ENCODE measurements at places on chromosomes 2 and 18.

- DNase-seq = no peak
Measured at GRCh38 chr2:2007551-2008501, 263.5 kb upstream of the PXDN start.

DNA sequence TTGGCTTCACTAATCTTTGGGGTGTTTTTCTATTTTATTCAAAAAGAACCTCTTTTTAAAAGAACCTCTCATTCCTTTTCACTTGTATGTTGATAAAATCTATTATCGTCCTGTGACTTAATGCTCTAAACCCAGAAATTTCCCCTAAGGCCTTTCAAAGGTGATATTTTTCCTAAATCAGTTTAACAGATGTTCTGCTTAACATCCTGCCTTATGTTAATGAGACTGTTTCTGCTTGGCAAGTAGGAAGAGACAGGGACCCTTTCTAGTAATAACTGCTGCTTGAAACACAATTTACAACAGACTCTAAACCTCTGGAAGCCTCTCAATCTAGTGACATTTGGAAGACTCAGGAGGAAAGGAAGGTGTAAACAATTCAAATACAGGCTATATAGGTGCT, 128.8 kb downstream of the KCNJ3 start:
- DNase-seq = no peak

GRCh38 chr2:127128445-127128904, 21.5 kb upstream of the BIN1 start:
- no peak for DNase-seq

- DNase-seq = peak; percentile 68
Measured at GRCh38 chr2:64655018-64655664, 1.4 kb upstream of the SERTAD2 start.

DNA sequence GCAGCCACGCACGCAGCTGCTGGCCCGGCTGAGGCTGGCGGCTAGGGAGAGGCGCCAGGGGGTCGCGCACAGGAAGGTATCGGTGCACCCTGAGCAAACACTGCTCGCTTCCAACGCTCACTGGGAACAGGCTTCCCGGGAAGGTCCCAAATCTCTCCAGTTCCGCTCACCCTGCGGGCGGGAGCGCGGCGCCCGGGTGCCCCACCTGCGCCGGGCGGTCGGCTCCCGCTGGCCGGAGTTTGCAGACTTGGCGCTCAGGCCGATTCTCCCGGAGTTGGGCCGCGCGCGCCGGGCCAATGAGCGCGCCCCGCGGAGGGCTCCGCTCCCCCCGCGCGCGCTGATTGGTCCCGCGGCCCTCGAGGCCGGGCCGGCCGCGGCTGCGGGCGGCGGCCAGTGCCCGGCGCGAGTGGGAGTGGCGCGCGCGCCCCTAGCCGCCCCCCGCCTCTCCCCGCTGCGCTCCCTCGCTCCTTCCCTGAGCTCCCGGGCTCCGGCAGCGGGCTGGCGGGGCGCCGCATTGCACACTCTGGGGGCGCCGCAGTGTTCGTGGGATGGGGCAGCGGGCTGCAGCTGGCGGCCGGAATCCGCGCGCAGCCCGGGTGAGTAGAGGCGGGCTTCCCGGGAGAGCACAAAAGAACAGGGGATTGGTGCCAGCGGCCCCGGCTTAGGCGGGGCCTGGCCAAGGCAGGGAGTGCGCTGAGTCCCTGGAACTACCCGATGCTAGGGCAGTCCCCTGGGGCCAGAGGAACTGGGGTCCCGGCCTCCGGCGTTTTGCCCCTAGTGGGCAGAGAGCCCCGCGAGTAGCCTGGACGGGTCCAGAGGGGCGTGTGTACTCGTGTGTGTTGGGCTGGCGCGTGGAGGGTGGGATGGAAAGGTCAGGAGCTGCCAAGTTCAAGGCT, at the start of gene LYPD6:
LYPD6 (plus strand) TSS at position 461 of the 896 bp plus-strand sequence. CDS start 107,122 bp downstream, outside the sequence.
- DNase-seq = peak; percentile 85

- peak; percentile 79 for DNase-seq
Measured at GRCh38 chr2:189109921-189110397, 69.6 kb downstream of the COL5A2 start.

GRCh38 chr2:214410918-214411554, at the start of gene VWC2L:
TSS of gene VWC2L (plus strand) at chr2:214411054. CDS start at chr2:214414194, 3,140 bp downstream.
- peak; percentile 83 for DNase-seq

- DNase-seq = no peak
Measured at GRCh38 chr2:207286106-207286505, 120.4 kb upstream of the KLF7 start.

DNA sequence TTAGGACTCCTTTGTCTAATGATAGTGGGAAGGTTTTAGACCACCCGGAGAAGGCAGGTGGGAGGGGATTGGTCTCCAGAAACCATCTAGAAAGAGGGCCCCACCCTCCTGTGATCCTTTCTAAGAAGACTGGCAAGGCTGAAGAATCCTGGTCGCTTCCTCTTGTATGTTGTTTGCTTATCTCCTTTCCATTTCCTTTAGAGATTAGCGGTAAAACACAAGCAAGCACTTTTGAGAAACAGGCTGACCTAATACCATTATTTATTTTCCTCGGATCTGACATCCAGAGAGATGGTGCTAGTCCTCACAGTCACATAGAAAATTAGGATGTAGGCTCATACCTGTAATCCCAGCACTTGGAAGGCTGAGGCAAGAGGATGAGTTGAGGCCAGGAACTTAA, 45.2 kb upstream of the SPRED2 start:
- no peak for DNase-seq

DNA sequence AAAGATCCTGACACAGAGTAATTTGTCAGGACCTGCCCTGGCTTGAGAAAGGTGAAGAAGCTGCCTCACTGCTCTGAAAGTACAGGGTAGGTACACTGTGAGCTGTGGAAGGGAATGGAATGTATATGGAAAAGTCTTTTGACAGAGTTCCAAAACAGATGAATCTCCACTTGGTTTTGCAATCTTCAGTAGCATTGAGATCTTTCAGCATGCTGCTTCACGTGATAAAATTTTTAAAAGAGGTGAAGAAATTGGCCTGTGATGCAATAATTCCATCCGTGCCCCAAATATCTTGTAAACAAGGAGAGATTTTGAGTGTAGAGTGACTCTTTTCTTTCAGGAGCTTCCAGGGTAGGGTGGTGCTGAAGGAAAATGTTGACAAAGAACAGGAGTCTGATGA, 123.1 kb downstream of the OSR1 start:
- DNase-seq = no peak

GRCh38 chr18:41351430-41351829, 603.6 kb upstream of the PIK3C3 start:
- no peak for DNase-seq

DNA sequence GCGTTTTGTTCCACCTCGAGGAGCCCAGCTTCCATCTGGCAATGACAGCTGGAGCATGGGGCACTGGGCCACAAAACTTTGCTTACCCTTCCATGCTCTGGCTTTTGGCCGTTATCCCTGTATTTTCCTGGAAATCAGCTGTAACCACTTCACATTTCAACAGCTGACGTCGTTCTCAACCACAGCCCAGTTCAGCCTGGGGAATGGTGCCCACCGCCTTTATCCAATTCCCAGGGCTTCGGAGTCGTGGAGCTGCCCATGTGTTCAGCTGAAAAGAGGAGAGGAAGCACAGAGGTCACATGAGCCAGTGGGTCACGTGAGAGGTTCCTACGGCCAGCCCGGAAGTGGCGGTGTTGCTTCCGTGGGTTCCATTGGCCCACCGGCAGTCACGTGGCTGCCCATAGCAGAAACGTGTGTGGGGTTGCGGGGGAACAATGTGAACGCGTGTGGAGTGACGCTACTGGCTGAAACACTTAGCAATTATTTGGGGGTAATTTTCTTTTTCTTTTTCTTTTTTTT, 16.7 kb upstream of the EDAR start:
- DNase-seq = no peak

- peak; percentile 22 for DNase-seq
Measured at GRCh38 chr2:27583390-27583915, 611 bp downstream of the ZNF512 start.

GRCh38 chr2:26552641-26553374, 74.9 kb upstream of the OTOF start:
- DNase-seq = no peak

DNA sequence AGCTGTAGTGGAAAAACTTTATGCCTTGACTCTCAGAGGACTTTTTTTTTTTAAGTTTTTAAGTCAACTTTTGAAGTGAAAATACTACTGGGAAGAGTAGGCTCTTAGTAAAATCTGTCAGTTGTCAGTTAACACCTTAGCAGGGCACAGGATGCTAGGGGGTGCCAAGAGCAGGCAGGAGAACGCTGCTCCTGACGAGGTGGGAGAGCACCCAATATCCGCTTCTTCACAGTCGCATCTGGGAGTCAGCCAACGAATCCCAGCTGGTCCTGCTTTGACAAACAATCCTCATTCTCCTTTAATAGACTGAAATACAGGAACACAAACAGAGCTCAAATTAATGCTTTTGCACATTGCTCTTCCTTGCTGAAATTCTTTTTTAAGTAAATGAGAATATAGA, 709.5 kb upstream of the ACVR2A start:
- DNase-seq = no peak

DNA sequence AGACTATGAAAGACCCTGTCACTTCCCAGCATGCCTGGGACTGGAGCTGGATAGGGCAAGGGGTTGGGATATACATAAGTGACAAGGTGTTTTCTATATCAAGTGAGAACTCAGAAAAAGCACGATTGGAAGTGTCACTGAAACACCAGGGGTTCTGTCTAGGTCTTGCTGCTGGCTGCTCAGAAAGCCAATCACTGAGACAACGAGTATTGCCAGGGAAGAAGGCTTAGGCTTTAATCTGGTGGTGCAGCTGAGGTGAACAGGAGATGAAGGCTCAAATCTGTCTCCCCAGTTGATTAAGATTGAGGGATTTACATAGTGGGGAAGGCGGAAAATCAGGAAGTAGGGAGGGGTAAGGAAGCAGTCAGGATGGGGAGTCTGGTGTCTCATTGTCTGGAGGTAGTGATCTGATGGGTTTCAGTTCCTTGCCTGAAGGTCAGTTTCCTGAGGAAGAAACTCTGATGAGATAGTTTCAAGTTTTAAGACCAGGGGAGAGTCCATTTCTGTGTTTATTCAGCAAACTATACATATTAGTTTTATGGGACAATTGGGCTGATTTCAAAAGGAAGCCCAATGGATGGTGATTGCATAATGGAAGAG, 3.5 kb upstream of the C2orf74 start:
- no peak for DNase-seq

DNA sequence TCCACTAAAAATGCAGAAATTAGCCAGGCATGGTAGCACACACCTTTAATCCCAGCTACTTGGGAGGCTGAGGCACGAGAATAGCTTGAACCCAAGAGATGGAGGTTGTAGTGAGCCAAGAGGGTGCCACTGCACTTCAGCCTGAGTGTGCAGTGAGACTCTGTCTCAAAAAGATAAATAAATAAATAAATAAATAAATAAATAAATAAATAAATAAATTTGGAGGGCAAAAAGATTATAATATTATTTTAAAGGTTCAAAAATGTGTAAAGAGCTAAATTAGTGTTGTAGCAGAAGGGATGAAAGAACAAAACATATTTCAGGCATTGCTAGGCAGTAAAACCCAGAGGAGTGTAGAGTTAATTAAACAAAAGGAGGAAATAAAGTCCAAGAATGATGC, 1136.4 kb upstream of the CDH2 start:
- no peak for DNase-seq

- no peak for DNase-seq
Measured at GRCh38 chr18:9787712-9788111, 79.6 kb downstream of the RAB31 start.

- DNase-seq = peak; percentile 83
Measured at GRCh38 chr2:173657996-173658717, 303.5 kb downstream of the CDCA7 start.

GRCh38 chr2:235669269-235669831, 175.5 kb downstream of the AGAP1 start:
- peak; percentile 80 for DNase-seq

DNA sequence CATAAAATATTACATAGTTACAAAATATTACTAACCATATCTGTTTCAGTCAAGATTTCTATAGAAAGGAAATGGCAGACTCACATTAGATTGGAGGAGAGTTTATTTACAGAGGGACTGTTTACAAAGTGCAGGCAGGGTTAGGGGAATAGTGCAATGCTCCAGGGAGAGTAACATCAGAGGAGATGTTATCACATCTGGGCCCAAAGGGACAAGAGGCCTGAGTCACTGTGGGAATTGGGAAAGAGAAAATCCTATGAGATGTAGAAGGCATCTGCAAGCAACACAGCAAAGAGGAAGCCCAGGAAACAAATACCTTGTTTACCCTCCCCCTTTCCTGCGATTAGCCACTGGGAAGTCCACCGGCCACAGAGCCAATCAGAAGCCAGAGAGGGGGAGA, 227.3 kb upstream of the TANK start:
- DNase-seq = no peak

DNA sequence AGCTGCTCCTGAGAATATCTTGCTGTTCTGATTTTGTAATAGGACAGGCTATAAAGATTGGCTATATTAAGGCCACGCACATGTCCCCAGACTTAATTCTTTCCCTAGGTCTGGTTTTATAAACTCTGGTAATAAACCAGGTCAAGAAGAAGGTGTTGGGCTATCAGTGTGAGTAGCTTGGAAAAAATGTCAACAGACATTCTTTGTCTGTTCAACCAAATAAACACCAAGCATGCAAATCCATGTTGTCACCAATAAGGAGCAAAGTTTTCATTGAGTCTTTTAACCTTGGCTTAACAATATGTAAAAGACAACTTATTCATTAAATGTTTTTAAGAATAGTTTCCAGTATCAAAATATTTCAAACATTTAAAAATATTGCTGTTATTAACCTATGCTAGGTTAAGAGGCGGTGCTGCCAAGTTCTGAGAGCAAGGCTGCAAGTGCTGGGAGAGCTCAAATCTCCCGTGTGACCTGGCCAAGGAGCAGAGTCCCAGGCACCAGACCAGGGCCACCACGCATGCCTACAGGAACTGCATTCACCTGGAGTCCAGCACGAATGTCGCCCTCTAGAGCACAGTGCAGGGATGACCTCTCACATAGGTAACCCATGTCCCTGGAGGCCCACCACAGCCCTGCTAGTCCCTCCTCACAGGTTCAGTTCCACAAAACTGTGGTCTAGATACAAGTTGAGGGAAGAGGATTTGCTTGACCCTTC, 120.5 kb upstream of the POU3F3 start:
- DNase-seq = peak; percentile 57

GRCh38 chr2:37906131-37906530, 19.0 kb upstream of the RMDN2 start:
- DNase-seq = no peak

DNA sequence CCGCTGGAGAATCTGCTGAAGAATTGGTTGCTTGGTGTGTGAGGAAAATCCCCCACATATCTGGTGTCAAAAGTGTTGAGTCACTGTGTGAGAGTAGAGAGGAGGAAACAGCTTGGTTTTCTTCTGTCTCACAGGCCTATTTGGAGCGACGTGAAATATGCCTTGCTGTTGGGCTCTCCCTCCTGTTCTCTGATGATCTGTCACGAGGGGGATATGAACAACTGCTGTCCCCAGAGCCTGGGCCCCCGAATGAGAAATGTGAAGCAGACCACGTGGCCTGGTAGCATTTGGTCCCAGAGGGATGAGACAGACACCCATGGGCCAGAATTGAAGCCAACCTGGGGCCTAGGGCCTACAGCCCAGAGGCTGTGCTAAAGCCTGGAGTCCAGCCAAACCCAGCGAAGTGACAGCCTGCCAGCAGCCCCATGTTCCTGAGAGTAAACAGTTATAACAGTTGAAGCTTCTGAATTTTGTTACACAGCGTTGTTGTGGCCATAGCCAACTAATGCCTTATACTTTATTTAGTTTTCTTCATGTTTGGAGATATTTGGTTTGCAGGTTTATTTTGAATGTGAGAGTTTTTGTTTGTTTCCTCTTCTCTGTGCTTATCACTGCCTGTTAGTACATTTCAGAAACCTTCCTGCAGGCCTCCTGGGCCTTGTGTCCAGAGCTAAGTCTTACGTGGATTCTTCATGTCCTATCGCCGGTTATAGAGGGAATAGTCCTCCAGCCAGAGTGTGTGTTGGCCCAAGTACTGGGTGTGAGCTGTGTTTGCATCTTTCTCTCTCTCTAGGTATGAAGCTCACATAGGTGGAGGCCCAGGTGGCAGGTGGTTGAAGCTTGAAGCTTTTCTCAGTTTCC, 18.7 kb upstream of the COLEC12 start:
- DNase-seq = no peak

Measured in ACHN (cell line).